ENCODE measurements at places on chromosomes 16 and 17.

DNA sequence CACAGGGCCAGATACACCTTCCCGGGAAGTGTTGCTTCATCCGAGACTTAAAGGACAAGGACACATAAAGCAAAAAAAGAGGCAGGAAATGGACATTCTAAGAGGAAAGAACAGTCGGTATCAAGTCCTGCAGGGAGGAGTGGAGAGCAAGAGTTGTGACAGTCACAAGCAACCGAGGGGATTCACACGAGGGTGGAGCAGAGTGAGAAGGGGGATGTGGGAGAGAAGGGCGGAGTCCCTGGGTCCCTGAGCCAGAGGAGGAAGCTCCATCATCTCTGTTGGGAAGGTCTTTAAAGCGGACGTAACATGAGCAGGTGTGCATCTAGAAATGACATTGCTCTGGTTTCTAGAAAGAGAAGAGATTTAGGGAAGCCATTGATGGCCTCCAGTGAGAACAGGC lies 47.1 kb downstream of the AIPL1 start:
- DNase-seq, result no peak

DNA sequence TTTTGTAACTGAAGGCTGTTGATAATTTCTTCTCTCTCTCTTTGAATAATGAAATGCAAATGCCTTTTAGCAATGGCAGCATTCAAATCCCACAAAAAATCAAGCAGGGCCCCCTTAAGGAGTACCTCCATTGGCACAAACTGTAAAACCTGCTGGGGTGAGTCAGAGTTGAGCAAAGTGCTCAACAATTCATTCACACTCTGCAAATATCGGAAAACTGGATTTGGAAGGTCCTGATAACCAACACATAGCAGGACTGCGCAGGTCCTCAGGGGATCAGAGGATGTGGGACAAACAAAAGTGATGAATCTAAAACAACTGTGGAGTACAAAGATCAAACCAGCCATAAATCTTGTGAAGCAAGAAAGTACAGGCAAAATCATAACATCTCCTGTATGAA lies 5.6 kb downstream of the CMTR2 start:
- DNase-seq, result no peak

GRCh38 chr16:11805556-11805955 lies 8.5 kb upstream of the ZC3H7A start:
- DNase-seq, result no peak

DNA sequence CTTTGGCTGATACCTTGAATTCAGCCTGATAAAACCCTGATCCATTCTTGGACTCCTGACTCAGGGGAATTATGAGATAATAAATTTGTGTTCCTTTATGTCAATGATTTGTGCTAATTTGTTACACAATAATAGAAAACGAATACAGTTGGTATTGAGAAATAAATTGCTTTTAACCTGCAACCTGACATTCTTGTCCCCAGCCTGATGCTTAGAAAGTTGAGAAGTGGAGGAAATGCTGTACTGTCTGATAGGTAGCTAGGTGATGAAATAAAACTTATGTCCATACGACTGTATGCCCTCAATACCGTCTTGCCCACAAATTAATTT lies 10.5 kb downstream of the IQCK start:
- DNase-seq, result no peak

DNA sequence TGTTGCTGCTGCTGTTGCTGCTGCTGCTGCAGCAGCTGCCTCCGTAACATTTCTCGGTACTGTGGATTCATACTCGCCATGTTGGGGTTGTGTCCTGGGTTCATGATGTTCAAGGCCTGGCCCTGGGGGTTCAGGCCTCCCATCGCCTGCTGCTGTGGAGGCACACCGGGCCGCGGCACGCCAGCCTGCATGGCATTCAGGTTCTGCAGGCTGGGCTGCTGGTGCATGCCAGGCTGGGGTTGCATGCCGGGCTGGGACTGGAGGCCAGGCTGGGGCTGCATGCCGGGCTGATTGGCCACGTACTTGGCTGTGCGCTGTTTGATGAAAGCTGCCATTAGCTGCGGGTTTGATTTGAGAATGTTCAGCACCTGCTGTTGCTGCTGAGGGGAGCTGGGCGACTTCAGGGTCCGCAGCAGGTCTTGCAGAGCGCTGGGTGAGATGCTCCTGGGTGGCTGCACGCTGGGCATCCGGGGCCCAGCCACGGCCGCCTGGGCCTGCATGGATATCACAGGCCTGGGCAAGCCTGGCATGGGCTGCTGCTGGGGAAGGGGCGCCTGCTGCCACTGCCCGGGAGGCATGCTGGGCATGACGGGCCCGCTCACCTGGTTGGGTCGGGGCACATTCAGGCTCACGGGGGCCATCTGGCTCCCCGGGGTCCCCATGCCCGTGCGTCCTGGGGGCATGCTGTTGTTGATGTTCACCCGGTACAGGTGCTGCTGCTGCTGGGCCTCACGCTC lies 11.3 kb upstream of the TRAP1 start:
- no peak for DNase-seq

DNA sequence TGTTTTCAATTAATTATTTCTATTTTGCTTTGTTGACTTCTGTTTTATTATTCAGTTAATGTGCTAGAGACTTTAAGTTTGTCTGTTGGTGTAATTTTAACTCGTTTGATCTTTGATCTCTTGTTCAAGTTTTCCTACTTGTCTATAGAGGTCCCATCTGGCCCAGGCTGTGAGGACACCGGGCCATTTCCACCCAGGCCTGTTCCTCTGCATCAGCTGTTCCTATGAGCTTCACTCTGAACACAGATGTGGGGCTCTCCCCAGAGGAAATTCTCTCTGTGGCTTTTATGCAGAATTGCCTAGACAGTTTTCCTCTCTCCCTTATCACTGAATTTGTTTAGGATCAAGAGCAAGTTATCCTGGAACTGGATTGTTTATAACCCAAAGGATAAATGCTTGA lies 44.7 kb downstream of the MYO18A start:
- no peak for DNase-seq

DNA sequence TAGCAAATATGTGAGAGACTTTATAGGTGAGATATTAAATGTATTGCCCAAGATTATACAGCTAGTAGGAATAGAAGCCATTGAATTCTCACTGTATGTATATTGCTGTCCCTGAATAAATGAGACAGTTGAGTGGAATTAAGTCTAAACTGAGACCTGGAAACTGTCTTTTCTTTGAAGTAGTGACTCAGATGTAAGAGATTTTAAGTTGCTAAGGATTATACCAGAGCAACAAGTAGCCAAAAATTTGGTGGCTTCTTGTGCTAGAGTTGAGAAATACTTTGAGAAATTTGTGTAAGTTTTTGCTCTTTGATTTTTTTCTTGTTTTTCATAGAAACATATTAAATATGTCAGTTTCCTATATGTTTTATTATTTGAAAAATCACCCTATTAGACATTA lies 58.7 kb downstream of the TANC2 start:
- no peak for DNase-seq

DNA sequence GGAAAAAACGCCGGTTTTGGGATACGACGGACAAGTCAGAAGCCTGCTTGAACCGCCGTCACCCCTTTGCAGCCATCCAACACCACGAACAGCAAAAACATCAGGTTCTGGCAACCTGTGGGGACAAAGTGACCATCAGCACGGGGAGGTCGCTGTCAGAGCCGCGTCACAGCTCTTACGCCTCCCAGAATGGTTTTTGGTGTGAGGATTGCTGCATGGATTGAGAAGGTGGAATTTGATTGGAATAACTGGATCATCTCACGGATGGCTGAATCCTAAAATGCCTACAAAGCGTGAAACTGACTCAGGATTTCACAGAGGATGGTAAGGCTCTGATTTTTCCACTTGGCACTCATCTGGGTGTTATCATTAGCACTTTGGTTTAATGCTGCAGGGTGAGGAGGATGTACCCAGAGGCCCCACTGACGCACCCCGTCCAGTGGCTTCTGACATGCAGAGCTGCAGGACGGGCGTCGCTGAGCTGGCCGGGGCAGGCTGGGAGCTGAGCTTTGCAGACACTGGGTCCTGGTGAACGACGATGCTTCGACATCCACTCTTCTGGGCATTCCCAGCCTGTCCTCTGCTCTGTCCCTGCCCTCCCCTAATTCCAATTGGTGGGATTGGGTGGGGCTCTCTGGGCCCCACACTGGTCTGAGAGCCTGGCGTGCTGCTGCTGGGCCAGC lies 73.4 kb upstream of the CREBBP start:
- DNase-seq, result no peak

GRCh38 chr17:67090341-67090740 lies 46.0 kb downstream of the CACNG1 start:
- no peak for DNase-seq

GRCh38 chr17:17090642-17091103 lies 48.4 kb downstream of the MPRIP start:
- DNase-seq, result no peak

DNA sequence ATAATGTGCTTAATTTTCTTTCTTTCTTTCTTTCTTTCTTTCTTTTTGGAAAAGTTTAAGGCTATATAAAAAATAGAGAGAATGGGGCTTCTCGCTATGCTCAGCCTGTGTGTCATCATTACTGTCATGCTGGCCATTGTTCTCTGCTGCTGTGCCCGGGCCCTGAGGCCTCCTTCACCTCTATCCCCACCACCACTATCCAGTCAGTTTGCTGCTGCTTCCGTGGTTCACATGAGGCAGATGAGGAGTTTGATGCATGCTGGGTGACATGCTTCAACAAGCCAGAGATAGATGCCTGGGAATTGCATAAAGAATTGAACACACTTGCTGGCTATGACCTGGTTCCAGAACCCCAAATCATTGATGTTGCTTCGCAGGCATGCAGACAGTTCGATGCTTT lies 36.3 kb downstream of the PITPNC1 start:
- no peak for DNase-seq

DNA sequence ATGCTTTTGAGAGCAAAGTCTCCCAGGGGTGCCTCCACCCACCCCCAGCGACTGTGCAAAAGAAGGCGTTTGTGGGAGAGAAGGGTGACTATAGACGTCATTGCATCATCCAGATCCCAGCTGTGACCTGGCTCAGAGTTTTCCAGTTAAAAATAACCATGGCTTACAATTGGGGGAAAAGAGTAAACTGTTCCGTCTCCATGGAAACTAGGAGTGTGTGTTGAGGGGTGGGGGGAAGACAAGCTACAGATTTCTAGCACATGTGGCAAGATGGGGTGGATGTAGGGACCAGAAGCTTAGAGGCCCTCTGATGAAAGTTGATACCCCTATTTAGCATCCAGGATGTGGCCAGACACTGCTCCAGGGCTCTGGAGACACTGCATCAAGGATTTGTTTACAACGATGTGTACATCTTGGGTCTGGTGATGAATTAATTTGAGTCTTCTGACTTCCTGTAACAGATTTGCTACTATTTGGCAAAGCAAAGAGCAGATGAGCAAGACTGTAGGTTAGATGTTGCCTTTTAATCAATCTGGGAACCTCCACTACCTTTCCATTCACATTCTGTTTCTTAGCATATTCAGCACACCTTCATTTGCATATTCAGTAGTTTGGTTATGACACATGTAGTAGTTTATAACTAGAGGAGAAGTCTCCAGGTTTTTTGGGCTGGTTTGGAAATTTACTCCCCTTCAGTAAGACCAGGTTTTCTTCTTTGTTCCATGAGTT lies 6.2 kb upstream of the DUSP14 start:
- DNase-seq, result no peak

DNA sequence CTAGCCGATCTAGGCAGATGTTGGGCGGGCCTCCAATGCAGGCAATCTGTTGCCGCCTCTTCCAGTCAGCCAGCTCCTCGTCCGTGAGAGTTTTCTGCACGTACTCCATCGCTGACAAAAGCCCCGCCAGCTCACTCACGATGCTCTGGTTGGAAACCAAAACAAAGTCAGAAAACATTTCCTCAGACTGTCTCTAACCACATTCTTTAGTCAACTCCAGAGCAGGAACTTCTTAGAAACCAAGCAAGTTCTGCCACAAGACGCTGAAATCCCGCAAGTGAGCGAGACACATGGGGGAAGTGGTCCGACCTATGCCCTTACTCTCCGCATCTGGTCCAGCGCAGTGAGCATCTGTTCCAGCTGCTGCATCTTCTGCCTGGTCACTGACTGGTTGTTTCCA lies 49.1 kb downstream of the STAT5A start:
- peak; percentile 66 for DNase-seq

DNA sequence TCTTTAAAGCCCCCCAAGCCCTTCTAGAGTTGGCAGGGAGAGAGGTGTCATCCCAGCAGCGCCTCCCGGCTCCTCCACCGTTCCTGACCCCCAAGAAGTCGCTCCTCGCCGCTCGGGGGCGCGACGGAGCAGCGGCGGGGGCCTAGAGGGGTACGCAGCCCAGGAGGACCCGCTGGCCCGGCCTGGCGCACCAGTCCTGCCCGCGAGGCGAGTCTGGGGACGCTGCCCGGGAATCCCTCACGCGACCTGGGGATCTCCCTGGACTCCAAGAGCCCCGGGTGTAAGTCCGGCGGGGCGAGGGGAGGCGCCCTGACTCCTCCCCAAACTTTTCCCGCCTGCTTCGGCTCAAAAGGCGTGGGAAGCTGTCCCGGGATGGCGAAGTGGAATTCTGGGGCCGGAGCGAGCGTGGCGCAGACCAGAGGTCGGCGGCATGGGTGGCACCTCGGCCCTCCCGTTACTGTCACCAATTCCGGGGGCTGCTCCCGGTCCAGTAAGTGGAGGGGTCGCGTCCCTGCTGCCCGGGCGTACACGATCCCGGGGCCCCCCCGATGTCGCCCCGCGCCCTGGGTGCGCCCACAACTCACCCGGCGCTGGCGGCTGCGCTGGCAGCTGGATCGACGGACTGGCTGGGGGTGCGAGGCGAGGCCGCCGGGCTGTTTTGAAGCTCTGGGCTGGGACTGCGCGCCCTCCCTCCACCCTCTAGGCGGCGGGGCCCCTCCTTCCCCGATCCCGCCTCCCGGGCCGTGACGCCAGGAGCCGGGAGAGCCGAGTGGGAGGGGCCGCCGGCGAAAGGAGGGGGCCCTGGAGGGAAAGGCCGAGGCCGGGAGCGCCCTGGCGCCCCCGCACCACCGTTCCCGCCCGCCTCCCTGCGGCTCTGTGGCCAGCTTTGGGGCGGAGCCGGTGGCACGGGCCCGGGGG lies at the start of gene EMP2:
Gene EMP2, minus strand, starts transcription at position 634 of the 918 bp plus-strand sequence. CDS start 32,981 bp downstream, outside the sequence.
- DNase-seq, result no peak

- DNase-seq, result no peak
Observed at GRCh38 chr16:68713361-68713760, 23.7 kb upstream of the CDH1 start.

DNA sequence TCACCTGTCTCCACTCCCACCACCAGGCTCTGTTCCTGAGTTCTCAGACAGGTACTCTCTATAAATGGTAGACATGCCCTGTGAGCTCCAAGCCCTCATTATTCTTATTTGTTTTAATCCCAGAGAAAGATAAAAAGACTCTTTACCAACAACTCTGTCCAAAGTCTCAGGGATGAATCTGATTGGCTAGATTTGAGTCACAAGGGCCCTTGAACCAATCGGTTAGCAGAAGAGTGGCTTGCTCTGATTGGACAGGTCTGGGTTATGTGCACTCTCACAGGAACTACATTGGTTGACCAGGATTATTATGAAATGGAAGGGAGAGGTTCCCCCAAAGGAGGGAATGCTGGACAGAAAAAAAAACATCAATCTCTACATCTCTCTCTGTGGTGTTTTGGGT lies 7.5 kb downstream of the COTL1 start:
- DNase-seq, result no peak

GRCh38 chr16:2213817-2214718 lies 572 bp downstream of the PGP start:
- DNase-seq, result no peak

- DNase-seq, result no peak
Observed at GRCh38 chr17:8375738-8376259, 705 bp downstream of the KRABD2 start.
